HFFc6 (cell line): ENCODE measurements at places on chromosomes 13 and 19. TPM values are rescaled to one million over a fixed set of nuclear protein-coding genes. Genes with fewer than 3 reads are reported as not detected.
A peak's percentile ranks its signal among the peaks of the same experiment; 100 is the strongest.

Gene CYP4F3
- not detected in 3 replicates for total RNA-seq

Gene KIR3DL1
- total RNA-seq = not detected in 3 replicates

DNA sequence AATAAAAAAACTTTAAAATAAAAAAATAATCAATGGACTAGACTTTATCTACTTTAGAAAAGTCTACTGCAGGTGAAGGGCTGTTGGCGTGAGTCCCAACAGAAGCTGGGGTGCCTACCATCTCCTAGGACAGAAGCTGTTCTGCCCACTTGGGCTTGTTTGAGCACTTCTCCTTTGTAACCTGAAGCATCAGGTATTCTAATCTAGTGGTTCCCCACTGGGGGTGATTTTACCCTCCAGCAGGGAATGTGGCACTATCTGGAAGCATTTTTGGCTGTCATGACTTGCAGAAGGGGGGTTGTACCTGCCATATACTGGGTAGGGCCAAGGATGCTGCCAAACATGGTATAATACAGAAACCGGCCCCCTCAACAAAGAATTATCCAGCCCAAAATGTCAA, 16.2 kb upstream of the DOCK9 start:
- no peak overlapping the region for H3K27ac ChIP-seq
- no peak overlapping the region for H3K4me3 ChIP-seq
- no peaks in the 10 kb centered on the region for H3K36me3 ChIP-seq
- peaks cover 24% of the 10 kb centered on the region for H3K4me1 ChIP-seq
- peaks cover 2% of the 10 kb centered on the region; the same call in 1 of the 2 replicates for H3K27me3 ChIP-seq

GRCh38 chr13:100470866-100471505, 117.6 kb downstream of the GGACT start:
- H3K27ac ChIP-seq = no peak overlapping the region
- no peak for DNase-seq
- no peaks in the 10 kb centered on the region; the same call in none of the 2 replicates for H3K27me3 ChIP-seq
- no peak overlapping the region for H3K4me3 ChIP-seq

DNA sequence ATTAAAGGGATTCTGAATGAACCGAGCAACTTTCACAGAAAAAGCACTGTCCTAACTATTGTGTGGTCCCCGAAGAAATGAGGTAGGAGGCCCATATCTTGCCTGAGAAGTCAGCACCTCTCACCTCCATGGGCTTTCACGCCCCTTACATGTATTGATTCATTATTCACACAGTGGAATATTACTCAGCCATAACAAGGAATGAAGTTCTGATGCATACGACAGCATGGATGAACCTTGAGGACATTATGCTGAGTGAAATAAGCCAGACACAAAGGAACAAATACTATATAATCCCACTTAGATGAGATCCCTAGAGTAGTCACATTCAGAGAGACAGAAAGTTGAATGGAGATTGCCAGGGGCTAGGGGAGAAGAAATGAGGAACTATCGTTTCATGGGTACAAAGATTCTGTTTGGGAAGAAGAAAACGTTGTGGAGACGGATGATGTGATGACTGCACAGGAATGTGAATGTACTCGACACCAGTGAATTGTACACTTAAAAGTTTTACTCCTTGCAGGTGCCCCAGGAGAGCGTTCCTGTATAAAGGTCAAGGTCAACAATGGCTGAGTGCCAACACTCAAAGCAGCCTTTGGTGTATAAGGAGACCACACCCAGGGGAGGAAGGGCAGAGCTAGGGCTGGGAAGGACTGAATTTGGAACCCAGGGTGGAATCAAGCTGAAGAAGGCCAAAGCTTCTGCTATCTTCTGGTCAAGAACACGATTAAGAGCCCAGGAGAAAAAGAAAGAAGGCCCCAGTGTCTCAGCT, 22.5 kb downstream of the ZIC5 start:
- no peaks in the 10 kb centered on the region for H3K36me3 ChIP-seq
- H3K4me1 ChIP-seq = no peaks in the 10 kb centered on the region
- H3K27ac ChIP-seq = no peak overlapping the region
- H3K4me3 ChIP-seq = no peak overlapping the region

Gene ZNF208
- total RNA-seq = not detected in 3 replicates

Gene AP3D1
- 145 to 169 TPM (median 163 TPM) in 3 replicates for total RNA-seq

GRCh38 chr13:19592657-19593180, 31.4 kb upstream of the TPTE2 start:
- no peak for DNase-seq
- no peak overlapping the region for H3K4me3 ChIP-seq
- H3K27ac ChIP-seq = no peak overlapping the region
- no peaks in the 10 kb centered on the region for H3K36me3 ChIP-seq
- H3K27me3 ChIP-seq = peaks cover 3% of the 10 kb centered on the region

DNA sequence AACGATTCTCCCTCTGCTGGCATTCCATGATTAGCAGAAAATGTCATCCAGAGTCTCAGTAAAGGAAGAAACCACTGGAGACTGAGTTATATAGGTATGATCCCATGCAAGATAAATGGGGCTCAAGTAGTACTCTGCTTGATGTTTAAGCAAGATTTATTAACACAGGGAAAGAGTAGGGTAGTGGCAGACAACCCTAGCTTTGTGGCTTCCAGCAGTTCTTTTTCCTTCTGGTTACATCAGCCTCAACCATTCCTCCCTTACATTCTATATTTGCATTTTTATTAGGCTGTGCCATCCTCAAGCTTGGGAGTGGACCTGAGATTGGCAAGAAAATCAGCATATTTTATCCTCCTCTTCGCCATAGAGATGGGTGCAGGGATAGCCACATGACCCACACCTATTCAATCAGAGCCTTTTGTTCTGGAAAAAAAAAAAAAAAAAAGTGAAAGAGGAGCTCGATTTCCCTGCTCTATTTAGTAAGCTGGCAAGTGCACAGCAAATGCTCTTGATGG, 402.1 kb downstream of the ZNF536 start:
- H3K4me3 ChIP-seq = no peak overlapping the region
- no peak overlapping the region for H3K27ac ChIP-seq
- H3K36me3 ChIP-seq = no peaks in the 10 kb centered on the region

DNA sequence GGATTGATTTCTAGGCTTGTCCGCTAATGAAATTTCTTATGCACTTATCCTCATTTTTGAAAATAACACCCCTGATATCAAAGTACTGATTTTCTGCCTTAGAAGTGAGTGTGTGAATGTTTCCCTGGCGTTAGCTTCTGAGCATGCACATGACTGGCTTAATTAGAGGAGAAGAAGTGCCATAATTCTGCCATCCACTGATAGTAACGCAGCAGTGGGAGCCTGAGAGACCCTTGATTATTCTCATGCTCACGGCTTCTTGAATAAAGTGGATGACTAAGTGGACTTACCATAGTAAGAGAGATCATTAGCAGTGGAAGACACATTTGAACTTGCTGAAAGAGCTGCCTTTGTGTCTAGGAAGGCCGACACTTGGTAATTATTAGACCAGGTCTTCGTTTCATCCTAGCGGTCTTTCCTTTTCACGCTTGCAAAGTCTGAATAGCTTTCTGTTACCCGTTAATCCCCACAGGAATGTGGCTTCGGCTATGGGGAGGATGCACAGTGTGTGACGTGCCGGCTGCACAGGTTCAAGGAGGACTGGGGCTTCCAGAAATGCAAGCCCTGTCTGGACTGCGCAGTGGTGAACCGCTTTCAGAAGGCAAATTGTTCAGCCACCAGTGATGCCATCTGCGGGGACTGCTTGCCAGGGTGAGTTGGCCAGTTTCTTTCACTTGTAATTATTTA, 45.3 kb downstream of the TNFRSF19 start:
- H3K36me3 ChIP-seq = peaks cover 8% of the 10 kb centered on the region; the same call in 1 of the 2 replicates
- DNase-seq = no peak
- peaks cover 48% of the 10 kb centered on the region for H3K4me1 ChIP-seq
- no peaks in the 10 kb centered on the region; the same call in none of the 2 replicates for H3K27me3 ChIP-seq
- no peak overlapping the region for H3K4me3 ChIP-seq
- H3K27ac ChIP-seq = no peak overlapping the region

GRCh38 chr13:112330479-112331381, 45.4 kb upstream of the SPACA7 start:
- H3K4me3 ChIP-seq = no peak overlapping the region
- DNase-seq = no peak
- no peaks in the 10 kb centered on the region for H3K4me1 ChIP-seq
- 0 out of 2 replicates have a peak, but pooled peaks cover 3% of the 10 kb centered on the region for H3K36me3 ChIP-seq

DNA sequence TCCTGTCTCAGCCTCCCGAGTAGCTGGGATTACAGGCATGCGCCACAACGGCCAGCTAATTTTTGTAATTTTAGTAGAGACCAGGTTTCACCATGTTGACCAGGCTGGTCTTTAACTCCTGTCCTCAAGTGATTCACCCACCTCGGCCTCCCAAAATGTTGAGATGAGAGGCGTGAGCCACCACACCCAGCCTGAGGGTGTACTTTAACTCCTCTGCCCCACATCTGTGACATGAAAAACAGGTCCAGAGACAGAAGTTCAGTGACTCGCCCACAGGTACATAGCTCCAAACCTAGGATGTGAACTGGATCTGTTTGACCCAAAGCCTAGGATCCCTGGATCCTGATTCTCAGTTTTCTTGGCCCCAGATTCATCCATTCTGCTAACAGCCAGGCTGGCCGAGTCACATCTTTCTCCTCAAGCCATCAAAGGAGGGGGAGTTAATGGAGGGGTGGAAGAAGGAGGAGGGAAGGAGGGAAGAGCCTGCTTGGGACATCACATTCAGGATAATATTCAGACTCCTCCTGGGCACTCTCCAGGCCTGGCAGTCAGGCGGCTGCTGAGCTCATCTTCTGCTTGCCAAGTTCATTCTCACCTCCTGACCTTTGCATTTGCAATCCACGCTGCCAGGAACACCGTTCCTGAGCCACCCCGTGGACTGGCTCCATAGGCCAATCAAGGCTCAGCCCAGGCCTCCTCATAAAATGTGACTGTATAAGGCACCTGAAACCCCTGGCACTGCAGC, 3.1 kb downstream of the SPC24 start:
- no peaks in the 10 kb centered on the region; the same call in 1 of the 2 replicates for H3K36me3 ChIP-seq
- H3K27ac ChIP-seq = peak overlapping the region; percentile 92
- H3K4me1 ChIP-seq = peaks cover 28% of the 10 kb centered on the region
- H3K27me3 ChIP-seq = no peaks in the 10 kb centered on the region; the same call in 1 of the 2 replicates
- H3K4me3 ChIP-seq = peak overlapping the region; percentile 56

DNA sequence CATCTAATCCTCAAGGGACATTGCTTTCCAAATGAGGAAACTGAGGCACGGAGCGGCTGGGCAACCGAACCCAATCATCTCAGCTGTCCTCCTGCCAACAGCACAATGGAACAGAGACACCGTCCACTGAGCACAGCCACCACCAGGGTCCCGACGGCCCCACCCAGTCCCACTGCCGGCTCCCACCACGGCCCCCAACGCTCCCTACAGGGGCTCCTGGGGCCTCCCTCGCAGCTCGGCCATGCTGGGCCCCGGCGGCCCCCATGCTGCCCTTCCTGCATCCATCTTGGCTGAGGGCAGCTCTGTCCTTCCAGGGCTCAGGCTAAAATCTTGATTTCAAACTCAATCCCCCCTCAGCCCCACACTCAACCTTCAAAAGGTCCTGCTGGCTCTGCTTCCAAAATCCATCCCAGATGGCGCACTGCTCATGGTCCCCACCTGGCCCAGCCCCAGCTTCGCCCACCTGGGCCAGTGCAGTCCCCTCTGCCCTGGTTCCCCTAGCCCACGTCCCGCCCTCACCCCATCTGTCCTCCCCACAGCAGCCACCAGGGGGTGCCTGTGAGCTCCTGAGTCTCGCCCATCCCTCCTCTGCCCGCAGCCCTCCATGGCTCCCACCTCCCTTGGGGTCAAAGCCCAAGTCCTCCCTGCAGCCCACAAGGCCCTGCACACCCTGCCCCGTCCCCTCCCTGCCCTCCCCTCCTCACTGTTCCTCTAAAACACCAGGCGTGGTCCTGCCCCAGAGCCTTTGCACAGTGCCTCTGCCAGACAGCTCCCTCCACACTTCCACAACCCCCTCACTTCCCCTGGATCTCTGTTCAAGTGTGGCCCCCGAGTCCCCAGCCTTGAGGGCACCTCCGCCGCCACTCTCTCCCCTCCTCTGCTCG, 7.9 kb downstream of the PIP5K1C start:
- H3K27ac ChIP-seq = no peak overlapping the region
- no peaks in the 10 kb centered on the region for H3K27me3 ChIP-seq
- H3K36me3 ChIP-seq = peaks cover 17% of the 10 kb centered on the region
- H3K4me3 ChIP-seq = no peak overlapping the region
- no peaks in the 10 kb centered on the region; the same call in 1 of the 2 replicates for H3K4me1 ChIP-seq

Gene CCNA1
- total RNA-seq = not detected in 3 replicates

Gene ATP11A
- total RNA-seq = 4.8 to 30.9 TPM (median 29.9 TPM) in 3 replicates

Gene ZNF284
- 2.5 TPM in 3 replicates for total RNA-seq
